ENCODE measurements at places on chromosomes 13 and 19.

GRCh38 chr13:64446372-64446771 is 2783.8 kb downstream of the PCDH9 start:
- no peak for DNase-seq

- no peak for DNase-seq
These were observed 1212.0 kb downstream of the PCDH17 start for GRCh38 chr13:58843567-58843966.

GRCh38 chr13:90197722-90198121 is 1149.8 kb upstream of the MIR17HG start:
- no peak for DNase-seq

DNA sequence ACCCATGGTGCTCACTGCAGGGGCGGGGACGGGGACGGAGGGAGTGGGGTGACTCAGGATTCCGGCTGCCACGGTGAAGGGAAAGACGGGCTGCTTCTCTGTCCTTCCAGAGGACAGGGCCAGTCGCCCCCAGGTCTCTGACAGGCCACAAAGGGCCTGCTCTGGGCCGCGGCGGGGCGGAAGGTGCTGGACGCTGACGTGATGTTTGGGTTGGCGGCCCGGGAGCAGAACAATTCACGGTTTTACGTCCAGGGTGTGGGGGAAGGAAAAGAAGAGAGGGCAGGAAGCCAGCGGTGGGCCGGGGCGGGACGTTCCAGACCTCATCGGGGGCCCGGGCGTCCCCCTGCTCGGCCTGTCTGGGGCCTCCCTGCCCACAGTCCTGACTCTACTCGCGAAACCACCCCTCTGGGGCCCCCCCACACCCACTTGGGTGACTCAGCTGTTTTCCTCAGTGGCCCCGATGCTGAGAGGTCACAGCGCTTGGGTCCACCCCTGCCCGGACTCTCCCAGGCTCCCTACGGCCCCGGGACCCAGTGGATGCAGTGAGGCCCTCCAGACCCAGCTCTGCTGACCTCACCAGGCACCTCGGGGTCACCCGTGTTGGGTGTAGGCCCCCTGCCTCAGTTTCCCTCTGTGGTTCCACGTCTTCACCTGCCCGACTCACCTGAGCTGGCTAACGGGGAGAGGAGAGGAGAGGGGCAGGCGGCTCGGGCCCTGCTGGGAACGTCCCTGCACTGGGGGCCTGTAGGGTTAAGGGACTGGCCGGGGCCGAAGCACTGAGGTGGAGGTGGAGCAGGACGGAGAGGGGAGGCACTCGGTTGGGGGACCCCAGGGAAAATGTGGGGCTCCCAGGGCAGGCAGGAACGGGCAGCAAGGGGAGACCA is 29.2 kb downstream of the PIP5K1C start:
- no peak for DNase-seq
